Immature natural killer cell (primary cell): ENCODE measurements at places on chromosomes 5 and 9. TPM values are rescaled to one million over a fixed set of nuclear protein-coding genes. Genes with fewer than 3 reads are reported as not detected.

DNA sequence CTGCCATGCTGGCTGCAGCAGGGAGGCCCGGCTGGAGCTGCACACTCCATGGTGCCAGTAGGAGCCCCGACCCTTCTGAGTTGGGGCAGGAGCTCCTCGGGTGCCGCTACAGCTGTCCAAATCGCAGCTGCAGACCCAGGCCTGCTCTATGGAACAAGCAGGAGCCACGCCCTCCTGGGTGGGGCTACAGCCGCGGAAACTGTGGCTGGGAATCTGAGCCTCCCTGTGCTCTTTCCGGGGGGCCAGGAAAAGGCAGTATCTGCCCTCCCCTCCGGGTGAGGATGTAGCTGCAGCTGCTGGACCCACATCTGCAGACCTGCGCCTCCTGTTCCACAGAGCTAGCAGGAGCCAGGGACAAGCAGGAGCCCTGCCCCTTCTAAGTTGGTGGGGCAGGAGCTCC is 278.9 kb upstream of the ACTBL2 start:
- DNase-seq = no peak

Gene PKD2L2
- 0.30 TPM for polyA plus RNA-seq

DNA sequence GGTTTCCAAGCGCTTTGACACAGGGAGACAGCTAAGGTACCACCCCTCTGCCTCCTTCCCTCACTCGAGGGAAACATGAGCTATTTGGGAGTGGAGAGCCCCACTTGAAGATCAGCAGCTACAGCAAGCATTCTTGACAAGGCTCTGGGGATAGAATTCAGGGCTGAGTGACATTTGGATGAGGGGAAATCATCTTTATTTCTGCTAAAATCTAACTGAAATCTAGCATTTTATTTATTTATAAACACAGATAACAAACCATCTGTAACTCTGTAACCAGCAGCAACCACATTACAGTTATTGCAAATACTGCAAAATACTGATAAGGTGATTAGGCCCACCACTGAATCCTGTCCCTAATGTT is 22.4 kb downstream of the RNF130 start:
- DNase-seq = no peak

Gene FCN1
- polyA plus RNA-seq = 8.9 TPM

Gene KIF20A
- polyA plus RNA-seq = not detected

Gene LPAR1
- polyA plus RNA-seq = 0.59 TPM

GRCh38 chr9:130144703-130145102 is 27.5 kb upstream of the NCS1 start:
- no peak for DNase-seq

DNA sequence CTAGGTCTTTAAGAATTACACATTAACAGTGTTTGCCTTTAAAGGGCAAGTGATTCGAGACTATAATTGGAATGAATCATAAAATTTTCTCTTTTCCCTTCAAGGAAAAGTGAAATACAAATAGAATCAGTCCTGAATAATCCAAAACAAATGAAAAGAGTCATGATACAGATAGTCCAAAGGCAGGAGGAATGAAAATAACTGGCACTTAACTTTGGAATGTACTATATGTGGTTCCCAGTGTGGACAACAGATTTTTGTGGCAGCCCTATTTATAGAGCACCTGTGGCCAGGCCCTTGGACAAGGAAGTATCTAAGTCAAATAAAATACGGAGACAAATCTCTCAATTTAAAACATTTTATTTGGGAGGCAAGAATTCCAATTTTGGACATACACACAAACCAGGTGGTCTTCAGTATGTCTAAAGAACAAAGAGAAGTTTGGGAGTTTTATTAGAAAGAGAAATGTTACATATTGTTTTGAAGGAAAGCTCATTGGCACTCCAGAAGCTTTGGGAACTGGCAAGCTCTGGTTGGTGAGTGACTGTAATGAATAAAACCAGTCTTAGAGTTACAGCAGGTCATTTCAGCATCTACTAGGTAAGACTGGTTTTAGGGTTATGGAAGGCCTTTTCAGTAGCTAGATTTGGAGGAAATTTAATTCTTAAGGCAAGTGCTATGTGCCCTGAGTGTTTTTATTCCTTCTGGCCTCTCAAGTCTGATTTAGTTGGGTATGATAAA is 116.0 kb upstream of the PAM start:
- no peak for DNase-seq

DNA sequence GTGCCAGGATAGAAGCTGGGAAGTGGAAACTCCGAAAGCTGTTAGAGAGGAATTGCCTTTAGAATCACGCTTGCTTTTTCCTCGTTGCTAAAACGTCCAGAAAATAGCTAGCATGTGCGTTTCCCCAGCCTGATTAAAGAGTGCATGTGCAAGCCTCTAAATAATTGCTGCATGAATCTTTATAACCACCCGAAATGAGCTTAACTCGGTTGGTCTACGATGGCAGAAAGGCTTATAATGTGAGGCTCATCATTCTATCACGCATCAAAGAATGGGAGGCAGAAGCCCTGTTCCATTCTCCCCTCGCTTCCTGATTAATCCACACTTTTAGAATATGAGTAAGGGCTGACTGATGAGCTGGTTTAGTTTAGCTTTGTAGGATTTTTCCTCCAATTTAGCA is 394.6 kb upstream of the WWC1 start:
- DNase-seq = no peak

Gene MEIKIN
- not detected for polyA plus RNA-seq

DNA sequence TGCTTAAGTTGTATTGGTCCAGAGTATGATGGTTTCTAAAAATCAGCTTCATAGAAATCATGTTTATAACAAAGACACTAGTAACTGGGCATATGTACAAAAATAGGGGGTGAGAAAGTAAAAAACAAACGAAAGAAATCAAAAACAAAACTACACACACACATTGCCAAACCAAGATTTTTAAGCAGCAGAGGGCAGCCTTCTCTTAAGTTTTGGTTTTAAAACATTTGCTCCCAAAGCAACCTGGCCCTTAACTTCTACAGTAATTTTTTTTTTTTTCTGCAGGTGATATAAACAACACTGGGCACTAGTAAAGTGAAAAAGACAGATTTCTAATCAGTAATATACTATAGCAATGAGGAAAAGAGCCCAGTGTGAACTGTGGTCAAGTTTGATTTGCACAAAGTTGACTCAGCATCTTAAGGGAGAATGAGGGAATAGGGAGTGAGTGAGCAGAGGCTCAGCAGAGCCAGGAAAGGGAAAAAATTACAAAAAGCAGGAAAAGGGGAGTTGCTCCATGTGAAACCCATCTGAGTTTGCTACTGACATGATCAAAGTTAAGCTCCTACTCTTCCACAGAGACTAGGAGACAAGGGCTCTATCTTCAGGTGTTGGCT is 13.4 kb upstream of the GAPT start:
- no peak for DNase-seq

- no peak for DNase-seq
Observed at GRCh38 chr5:53929152-53929551, 368.7 kb downstream of the NDUFS4 start.

DNA sequence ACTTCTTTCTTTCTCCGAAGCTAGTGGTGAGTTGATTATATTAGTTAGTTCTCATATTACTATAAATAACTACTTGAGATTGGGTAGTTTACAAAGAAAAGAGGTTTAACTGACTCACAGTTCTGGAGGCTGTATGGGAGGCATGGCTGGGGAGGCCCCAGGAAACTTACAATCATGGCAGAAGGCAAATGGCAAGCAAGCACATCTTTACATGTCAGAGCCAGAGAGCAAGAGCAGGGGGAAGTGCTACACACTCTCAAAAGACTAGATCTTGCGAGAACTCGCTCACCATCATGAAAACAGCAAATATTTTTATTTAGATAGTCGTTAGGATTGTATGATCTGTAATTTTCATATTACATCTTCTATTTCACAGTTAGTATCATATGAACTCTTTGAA is 711.2 kb downstream of the PTPRD start:
- no peak for DNase-seq
